ENCODE measurements at places on chromosomes 1 and 21. TPM values are rescaled to one million over a fixed set of nuclear protein-coding genes. Genes with fewer than 3 reads are reported as not detected.

The KCNK1 gene
- total RNA-seq = not detected

The CA14 gene
- total RNA-seq = not detected

The MYOC gene
- total RNA-seq = not detected

The OR2M3 gene
- total RNA-seq = not detected

The KCNA3 gene
- total RNA-seq = not detected

The DNALI1 gene
- total RNA-seq = 1.2 TPM

The NLRP3 gene
- total RNA-seq = 0.31 TPM

The UTS2 gene
- total RNA-seq = not detected

The VPS13D gene
- 22.2 TPM for total RNA-seq

The FLG2 gene
- total RNA-seq = not detected

The BRINP2 gene
- total RNA-seq = 0.06 TPM

The CDA gene
- 1.4 TPM for total RNA-seq

The PROX1 gene
- total RNA-seq = 0.49 TPM

The CLCA1 gene
- total RNA-seq = not detected

The HSPA6 gene
- under 0.01 TPM for total RNA-seq

The KCNJ9 gene
- not detected for total RNA-seq
